CD14-positive monocyte (primary cell): ENCODE measurements at places on chromosomes 2 and 18.

- DNase-seq, result no peak
Observed at GRCh38 chr18:60503199-60503598, 130.6 kb upstream of the MC4R start.

- DNase-seq, result peak; percentile 87
Observed at GRCh38 chr2:234335661-234336228, 161.1 kb downstream of the ARL4C start.

DNA sequence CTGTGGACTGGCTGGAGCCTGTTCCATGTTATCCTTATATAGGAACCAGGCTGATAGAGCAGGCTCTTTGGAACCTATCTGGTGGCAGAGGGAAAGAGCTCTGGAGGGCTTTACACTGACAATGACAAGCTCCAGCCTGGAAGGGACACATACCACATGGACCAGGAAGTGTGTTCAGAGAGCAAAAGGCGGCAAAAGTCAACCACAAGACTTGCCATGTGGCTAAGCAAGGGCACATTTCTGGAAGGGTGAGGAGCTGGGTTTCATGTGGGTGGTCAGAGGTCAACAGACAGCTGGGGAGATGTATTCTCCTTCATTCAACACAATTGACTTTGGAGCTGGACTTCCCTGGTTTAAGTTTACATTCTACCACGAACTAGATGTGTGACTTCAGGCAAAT, 325.2 kb downstream of the DYSF start:
- no peak for DNase-seq

DNA sequence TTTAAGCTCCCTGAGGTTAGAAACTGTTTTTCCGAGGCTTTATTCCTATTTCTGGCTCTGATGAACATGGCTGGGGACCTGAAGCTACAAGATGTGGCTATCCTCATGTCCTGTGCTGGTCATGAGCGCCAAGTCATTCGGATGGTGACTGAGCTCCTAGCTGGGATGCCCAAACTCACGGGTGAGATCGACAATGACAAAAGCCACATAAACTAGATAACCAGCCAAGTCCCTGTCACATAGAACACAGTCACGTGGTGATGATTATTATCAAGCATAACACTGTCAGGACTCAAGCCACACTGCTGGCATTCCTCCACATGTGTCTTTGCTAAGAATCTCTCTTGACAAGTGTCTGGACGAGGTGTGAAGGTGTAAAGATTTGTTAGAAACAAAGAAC, 274.9 kb downstream of the CLIP4 start:
- no peak for DNase-seq

GRCh38 chr2:162062559-162062958, 11.5 kb downstream of the DPP4 start:
- no peak for DNase-seq

DNA sequence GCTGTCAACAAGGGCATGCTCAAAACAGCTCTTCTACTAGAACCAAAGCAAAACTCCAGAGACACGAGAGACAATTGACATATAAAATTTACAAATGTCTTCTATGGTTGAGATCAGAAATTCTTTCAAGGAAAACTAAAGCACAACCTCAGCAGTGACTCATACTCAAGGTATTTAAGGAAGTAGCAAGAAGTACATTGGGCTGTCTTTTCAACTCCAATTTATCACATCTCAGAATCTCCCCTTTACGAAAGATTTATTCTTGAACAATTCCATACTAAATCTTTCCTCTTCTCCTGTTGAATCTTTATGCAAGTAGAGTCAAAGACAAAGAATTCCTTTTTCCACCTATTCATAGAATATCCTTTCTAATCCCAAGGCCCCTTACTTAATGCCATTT, 324.0 kb downstream of the IRS1 start:
- no peak for DNase-seq
